Left lung (tissue), 14 donors: ENCODE measurements at places on chromosomes 3 and 15. TPM values are rescaled to one million over a fixed set of nuclear protein-coding genes. Genes with fewer than 3 reads are reported as not detected.

The SRPRB gene
- 117 TPM for total RNA-seq

The ANKRD34C gene
- total RNA-seq: not detected

The B4GALT4 gene
- total RNA-seq: 19.3 TPM

The CX3CR1 gene
- 6.4 TPM for total RNA-seq

The CYP1A1 gene
- total RNA-seq: not detected

The TIMP4 gene
- 11.3 TPM for total RNA-seq

The GABRA5 gene
- not detected for total RNA-seq

The IGSF11 gene
- total RNA-seq: 0.06 TPM

The ZNF621 gene
- total RNA-seq: 17.6 TPM

The SCG5 gene
- 10.8 TPM for total RNA-seq

The ATP13A5 gene
- 1.4 TPM for total RNA-seq

The STRIT1 gene
- total RNA-seq: not detected

The EPHA6 gene
- 0.26 TPM for total RNA-seq

The ARPP21 gene
- total RNA-seq: not detected

The CCDC71 gene
- 21.0 TPM for total RNA-seq
